ENCODE measurements at places on chromosomes 1 and 21.

GRCh38 chr1:95850763-95851162, 616.8 kb downstream of the RWDD3 start:
- DNase-seq, result no peak

- no peak for DNase-seq
Observed at GRCh38 chr1:47776667-47777131, 220.5 kb downstream of the TRABD2B start.

DNA sequence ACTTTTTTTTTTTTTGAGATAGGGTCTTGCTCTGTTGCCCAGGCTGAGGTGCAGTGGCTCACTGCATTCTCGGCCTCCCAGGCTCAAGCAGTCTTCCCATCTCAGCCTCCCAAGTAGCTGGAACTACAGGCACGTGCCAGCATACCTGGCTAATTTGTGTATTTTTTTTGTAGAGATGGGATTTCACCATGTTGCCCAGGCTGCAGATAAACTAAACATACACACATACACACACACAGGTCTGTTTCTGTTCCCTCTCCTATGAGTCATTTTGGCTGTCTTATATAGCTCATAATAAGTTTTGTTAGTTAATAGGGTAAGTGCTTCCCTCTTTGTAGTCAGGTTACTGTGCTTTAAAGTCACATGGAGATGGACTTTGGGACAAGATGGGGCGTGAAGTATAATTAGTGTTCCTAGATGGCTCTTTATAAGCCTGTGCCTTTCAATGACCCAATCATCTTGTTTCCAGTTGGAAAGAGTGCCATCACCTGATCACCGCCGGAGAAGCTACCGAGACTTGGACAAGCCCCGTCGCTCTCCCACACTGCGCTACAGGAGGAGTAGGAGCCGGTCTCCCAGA, 9.1 kb downstream of the PRPF38A start:
- DNase-seq, result no peak

- no peak for DNase-seq
Observed at GRCh38 chr1:8410791-8411190, 92.9 kb downstream of the SLC45A1 start.

GRCh38 chr1:212503714-212504113, 71.0 kb downstream of the NENF start:
- DNase-seq, result no peak

DNA sequence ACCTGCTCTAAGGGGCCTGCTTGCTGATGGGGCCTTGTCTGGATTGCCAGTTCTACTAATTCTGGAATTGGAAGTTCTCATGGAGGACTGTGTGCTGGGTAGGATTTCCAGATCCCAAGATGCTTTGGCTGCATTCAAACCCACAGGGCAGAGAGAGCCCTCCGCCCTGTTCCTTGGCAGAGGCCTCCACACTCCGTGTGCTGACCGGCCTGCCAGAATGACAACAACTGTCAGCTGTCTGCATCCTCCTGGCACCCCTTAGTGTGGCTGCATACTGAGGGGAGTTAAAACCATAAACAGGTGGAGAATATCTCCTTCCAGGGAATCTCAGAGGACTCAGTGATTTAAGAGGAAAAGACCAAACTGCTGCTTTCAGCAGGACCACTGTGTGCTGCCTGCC, 60.7 kb downstream of the ADARB1 start:
- DNase-seq, result no peak

GRCh38 chr1:115067161-115067859, 22.0 kb downstream of the TSPAN2 start:
- DNase-seq, result no peak

- no peak for DNase-seq
Observed at GRCh38 chr1:227325156-227325555, 6.9 kb upstream of the CDC42BPA start.

- DNase-seq, result no peak
Observed at GRCh38 chr21:36547464-36547863, 67.5 kb upstream of the CLDN14 start.

GRCh38 chr1:216793303-216793702, 70.1 kb upstream of the ESRRG start:
- DNase-seq, result no peak

DNA sequence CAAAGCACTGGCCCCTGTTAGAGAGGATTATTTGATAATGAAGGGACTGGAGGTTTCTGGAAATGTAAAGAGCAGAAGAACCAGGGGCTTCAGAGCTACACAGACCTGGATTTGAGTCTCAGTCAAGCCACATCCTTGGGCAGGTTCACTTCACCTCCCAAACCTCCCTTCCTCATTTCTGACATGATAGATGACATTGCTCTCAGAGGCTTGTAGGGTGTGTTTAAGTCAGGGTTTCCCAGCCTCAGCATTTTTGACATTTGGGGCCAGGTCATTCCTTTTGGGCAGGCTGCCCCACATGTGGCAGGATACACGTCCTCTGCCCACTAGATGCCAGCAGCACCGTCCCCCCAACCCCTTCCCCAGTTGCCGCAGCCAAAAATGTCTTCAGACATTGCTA, 474.6 kb downstream of the MATN1 start:
- DNase-seq, result no peak

DNA sequence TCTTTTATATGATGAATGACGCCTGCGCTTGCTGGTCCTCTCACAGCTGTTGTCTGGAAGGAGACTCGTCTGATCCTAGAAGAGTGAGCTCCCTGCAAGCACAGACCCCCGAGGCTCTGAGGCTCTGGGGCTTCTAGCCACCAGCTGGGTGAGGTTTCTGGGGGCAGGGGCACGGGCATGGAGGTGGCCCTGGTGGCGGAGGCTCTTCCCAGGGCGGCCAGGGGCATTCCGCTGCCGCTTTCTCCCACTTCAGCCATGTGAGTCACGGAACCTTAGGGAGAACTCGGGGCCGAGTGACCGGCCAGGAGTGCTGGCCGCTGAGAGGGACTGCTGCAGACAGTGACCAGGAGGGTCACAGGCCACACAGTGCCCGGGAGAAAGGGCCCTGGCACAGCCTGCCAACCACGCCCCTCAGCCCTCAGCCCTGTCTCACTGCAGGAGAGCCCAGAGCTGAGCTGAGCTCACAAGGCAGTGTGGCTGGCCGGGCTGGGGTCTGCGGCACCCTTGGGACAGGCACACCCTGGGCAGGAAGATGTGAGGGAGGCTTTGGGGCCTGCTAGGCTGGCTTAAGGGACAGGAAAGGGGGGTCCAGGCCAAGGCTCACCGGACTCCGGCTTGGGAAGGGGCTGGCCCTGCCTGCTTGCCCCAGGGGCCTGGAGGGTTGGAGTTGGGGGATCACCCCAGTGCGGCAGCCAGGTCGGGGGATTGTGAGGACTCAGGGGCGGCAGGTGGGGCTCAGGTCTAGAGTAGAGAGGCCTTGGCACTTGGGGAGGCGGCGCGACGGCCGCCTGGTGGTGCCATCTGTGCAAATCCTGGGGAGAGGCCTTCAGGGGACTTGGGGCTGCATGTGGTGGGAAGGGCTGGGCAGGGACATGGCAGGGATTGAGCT, 35.7 kb downstream of the MORN1 start:
- DNase-seq, result no peak

GRCh38 chr1:243713470-243714186, 136.4 kb downstream of the AKT3 start:
- DNase-seq, result peak; percentile 68

- DNase-seq, result no peak
Observed at GRCh38 chr1:204461331-204462228, 33.0 kb downstream of the PIK3C2B start.

DNA sequence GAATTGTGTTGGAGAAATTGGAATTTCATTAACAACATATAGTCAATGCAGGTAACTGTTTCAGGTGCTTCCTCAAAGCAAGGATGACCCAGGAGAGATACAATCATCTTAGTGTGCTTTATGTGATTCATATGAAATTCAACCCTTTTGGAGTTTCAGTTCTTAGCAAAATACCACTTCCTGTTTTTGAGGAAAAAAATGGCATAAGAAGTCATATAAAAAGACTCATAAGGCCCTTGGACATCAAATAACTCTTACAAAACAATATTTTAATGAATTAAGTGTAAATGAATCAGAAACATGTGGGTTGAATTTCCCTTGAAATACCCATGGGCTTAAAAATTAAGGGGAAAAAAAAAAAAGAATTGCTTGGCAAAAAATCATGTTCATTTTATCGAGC, 926.6 kb downstream of the LTN1 start:
- no peak for DNase-seq

DNA sequence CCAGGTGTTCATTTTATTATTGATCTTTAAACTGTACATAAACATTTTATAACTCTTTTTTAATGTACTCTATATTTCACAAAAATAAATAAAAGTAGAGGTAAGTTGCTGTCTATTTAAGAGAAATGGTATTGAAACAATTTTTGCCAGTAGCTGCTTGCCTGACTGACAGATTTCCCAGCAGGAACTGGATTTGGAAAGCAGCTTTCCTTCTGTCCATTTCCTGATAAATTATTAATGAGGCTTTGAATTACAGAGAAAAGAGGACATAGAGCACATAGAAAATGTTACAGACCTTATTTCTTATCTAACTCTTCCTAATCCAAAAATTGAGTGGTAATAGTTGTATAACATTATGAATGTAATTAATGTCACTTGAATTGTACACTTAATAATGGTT, 79.7 kb upstream of the BCL10 start:
- no peak for DNase-seq

- DNase-seq, result no peak
Observed at GRCh38 chr1:43451157-43451591, 2.6 kb downstream of the HYI start.

DNA sequence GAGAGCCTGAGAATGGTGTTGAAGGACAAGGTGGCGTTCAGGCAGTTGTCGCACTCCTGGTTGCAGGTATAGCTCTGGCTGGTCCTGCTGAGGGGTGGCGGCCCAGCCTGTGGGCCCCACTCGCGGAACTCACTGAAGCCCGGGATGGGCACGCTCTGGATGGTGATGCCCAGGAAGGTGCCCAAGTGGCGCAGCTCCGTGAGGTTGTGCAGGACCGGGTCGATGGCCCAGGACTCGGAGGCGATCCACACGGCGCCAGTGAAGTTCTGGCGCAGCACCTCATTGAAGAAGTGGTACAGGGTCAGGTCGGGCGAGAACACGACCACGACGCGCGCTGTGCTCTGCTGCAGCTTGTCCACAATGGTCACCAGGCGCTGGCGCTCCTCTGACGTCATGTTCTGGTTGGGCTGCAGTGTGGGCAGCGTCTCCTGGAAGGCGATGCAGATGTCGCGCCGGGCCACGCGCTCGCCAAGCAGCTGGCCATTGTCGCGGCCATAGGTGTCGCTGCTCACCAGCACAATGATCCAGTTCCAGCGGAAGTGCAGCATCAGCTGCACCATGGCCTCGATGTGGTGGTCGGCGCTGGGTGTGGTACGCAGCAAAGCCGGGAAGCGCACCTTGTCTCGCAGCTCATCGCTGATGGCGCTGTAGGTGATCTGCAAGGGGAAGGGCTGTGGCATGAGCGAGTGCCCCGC, 5.0 kb downstream of the TAS1R2 start:
- DNase-seq, result no peak

GRCh38 chr1:223771814-223772770, 59.8 kb downstream of the CAPN2 start:
- no peak for DNase-seq

DNA sequence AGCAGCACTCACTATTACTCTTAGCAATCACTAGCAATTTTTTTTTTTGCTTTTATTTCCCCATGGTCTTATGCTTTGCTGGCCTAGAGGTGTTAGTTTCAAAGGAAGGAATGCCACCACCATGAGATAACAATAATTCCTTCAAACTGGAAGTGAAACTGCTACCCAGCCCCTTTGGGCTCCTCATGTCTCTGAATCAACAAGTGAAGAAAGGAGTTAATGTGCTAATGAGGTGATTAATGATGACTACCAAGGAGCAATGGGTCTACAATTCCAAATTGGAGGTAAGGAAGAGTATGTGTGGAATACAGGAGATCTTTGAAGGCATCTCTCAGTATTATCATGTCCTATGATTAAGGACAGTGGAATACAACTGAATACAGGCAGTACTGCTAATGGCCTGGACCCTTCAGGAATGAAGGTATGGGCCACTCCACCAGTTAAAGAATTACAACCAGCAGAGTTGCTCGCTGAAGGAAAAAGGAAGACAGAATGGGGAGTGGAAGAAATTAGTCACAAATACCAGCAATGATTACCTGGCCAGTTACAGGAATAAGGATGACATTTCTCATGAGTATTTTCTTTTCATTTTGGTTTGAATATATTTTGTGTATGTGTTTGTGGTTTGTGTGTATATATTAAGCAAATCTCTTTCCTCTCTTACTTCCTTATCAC, 652.9 kb downstream of the ADGRL2 start:
- DNase-seq, result no peak

- DNase-seq, result no peak
Observed at GRCh38 chr1:192767798-192768197, 41.0 kb upstream of the RGS2 start.

- DNase-seq, result no peak
Observed at GRCh38 chr1:62181532-62181931, 13.1 kb upstream of the L1TD1 start.

- peak; percentile 57 for DNase-seq
Observed at GRCh38 chr1:1059494-1060280, 14.4 kb downstream of the RNF223 start.

GRCh38 chr1:157006676-157007075, 38.9 kb downstream of the ARHGEF11 start:
- no peak for DNase-seq

DNA sequence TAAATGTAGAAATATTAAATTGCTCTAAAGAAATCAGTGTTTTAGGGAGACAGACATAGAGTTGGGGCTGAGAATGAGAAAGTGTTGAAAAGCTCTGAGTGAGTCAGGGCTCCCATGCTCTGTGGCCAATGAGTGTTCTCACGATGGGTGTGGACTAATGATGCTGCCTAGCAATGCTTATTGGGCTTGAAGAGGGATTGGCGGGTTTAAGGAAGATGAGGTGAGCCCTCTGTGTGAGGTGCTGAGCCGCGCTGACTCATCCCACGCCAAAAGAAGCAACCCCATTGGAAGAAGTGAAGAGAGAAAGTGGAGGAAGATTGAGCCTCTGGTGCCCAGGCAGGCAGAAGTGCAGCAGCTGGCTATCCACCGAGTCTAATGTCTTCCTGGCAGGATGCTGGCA, 65.1 kb upstream of the DPT start:
- no peak for DNase-seq

DNA sequence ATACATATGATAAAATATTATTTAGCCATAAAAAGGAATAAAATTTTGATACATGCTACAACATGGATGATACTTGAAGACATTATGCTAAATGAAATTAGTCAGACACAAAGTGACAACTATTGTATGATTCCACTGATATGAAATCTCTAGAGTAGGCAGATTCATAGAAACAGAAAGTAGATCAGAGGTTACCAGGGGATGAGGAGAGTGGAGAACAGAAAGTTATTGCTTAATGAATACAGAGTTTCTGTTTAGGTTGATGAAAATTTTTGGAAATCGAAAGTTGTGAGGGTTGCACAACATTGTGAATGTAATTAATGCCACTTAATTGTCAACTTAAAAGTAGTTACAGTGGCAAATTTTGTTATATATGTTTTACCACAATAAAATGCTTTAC, 315.7 kb upstream of the USP25 start:
- no peak for DNase-seq

Data from cerebellar cortex (tissue), 1 donor.